ENCODE measurements at places on chromosomes 11 and 22. TPM values are rescaled to one million over a fixed set of nuclear protein-coding genes. Genes with fewer than 3 reads are reported as not detected.

The GPHA2 gene
- not detected for total RNA-seq

The SYT12 gene
- 0.62 TPM for total RNA-seq

The MRGPRX4 gene
- total RNA-seq = not detected

The MRGPRF gene
- total RNA-seq = 2.3 TPM

GRCh38 chr11:93323747-93324146, 6.8 kb upstream of the DEUP1 start:
- no peak for DNase-seq

- no peak for DNase-seq
These were observed 1206.3 kb upstream of the CNTN5 start for GRCh38 chr11:97814325-97814959.

- no peak for DNase-seq
These were observed 39.0 kb upstream of the ANGPTL5 start for GRCh38 chr11:101955278-101955677.
